Fibroblast of the aortic adventitia (primary cell): ENCODE measurements at places on chromosomes 1 and 21.

DNA sequence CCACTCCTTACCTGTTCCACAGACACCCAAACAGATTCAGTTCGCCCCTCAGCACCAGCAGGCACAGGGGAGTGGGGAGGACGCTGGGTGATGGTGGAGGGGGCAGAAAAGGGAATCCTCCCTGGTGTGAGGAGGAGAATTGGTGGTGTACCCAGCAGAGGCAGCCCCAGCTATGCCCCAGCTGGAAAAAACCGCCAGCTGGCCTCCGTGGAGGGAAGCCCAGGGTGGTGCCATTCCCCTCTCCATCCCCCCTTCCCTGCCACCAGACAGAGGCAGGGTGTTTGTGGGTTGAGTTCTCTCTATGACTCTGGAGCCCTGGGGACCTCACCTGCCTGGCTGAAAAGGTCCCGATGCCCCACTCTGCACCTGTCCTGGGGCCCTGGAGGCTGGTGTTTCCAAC, 27.9 kb downstream of the OPTC start:
- no peak for DNase-seq

GRCh38 chr1:9473032-9473807, 66.0 kb upstream of the SLC25A33 start:
- DNase-seq = peak; percentile 96

DNA sequence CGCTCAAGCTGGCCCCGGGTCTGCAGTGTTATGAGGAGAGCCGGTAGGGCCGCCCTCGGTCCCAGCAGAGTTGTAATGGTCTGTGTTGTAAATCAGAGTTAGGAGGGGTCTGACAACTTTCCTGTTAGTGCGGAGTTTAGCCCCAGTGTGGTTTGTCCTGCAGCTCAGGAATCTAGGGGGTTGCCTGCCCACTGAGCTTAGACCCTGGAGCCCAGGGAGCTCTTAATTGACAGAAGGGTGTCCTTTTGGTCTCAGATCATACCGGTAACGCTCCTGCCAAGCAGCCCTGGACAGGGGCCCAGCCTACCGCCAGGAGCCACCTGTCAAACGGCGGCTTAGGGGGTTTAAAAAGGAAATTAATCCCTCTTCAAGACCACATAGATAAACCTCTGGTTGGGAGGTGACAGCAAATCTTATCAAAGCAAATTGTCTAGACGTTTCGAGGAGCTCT, 164.4 kb downstream of the DYRK1A start:
- no peak for DNase-seq

DNA sequence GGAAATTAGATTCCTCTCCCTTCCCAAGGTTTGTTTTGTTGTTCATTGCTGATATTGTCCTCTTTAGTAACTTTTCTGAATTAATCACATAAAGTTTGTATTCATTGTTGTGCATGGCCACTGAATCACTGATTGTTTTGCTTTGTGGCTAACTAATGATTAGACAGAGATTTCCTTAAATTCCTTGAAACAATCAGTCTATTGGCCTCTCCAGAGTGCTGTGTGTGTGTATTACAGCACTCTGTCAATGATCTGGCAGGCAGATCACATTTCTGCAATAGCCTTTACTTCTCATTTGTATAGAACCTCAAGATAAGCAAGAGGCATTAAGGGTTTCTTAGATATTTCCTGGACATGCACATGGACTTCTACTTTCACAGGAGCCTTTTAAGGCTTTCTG, 78.6 kb downstream of the DUSP10 start:
- DNase-seq = peak; percentile 59

DNA sequence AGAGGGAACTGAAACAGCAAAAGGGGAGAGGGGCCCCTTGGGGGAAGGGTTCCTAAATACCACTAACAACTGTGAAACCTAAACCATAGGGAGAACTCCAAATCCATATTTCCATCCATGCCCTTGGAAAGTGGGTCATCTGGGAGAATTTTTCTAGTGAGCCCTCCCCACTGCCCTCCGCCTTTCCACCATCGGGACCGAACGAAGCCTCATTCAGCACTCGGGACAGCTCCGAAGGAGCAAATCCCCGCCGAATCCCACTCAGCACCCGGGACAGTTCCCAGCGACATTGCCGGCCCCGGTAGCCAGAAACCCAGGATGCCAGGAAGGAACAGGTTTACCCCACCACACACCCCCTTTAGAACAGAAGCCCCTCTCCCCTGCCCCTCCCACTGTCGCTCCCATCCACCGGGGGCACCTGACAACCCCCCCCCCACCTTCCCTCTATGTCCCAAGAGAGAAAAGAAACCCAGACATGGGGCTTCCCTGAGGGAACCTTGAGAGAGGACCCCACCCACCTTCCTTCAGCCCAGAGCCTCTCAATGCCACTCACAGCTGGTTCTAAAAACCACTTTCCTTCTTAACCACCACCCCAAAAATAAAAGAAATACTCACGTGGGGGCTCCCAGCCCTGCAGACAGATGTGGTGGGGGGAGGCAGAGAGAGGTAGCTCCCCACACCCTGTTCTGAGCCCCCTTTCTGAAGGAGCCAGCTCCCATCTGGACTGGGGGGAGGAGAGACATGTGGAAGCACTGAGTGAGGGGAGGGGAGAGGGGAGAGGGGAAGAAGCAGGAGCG, 4.5 kb downstream of the DLGAP3 start:
- DNase-seq = peak; percentile 66

GRCh38 chr1:96238426-96238825, 483.2 kb upstream of the PTBP2 start:
- DNase-seq = no peak

- peak; percentile 50 for DNase-seq
These were observed 636 bp upstream of the CAMK2N1 start for GRCh38 chr1:20486457-20487235.

GRCh38 chr1:6245869-6246496, 2.0 kb downstream of the HES3 start:
- DNase-seq = no peak

DNA sequence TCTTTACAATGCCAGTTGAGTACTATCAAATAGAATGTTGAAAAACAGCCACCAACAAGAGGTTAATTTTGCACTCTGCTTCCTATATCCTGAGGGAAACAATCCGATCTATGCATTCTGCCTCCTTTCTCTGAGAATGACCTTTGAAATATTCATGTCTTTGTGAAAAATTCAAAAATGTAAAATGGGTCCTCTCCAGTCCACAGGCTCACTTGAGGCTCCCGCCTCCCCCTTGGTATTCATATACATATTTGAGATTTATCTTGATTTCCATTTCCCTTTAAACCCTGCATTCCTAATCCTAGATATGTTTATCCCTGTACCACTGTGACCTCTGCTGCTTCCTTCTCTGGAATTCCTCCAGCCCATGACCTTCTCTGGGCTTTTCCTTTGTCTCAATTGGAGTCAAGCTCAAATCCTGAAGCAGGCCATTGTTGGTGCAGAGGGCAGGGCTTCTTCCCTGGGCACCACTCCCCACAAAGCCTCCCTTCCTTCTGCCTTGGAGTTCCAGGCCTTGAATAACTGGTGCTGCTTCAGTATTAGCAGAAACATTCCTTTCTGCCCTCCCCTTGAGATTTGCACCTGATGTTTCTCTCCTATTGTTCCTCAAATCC, 296.8 kb downstream of the PBX1 start:
- no peak for DNase-seq

DNA sequence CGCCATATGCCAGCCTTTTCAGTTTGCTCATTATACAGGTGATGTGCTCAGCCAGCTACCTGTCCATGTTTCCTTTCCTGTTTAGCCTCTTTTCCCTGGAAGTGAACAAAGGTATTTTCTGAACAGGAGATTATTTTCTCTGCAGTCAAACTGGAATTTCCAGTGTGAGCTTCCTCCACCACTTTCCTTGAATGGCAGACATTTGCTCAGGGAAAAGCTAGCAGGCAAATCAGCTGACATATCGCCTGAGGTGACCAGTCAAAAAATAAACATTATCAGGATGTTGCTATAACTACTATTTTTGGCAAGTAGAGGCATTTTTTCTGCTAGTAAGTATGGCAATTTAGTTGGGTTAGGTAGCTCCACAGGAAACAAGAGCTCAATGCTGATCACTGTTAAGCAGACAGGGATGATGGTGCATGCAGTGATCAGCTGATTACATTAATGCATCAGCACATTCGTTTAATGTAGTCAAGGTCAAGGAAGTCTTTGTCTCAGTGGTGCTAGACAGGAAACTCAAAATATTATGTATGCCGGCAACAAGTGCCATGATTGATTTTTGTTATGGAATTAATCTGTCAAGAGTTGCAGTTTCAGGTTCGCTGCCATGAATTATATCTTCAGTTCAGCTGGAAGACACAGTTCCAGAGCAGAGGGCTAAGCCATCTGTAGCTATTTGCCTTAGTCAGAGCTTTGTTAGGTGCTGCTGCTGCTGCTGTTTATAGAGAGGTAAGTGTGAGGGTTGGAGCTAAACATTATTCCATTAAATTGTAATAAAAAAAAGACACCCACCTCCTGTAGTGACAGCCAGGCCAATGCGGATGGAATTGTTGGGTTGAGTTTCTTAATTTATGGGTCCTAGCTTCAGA, 179.7 kb upstream of the ST6GALNAC5 start:
- DNase-seq = no peak

DNA sequence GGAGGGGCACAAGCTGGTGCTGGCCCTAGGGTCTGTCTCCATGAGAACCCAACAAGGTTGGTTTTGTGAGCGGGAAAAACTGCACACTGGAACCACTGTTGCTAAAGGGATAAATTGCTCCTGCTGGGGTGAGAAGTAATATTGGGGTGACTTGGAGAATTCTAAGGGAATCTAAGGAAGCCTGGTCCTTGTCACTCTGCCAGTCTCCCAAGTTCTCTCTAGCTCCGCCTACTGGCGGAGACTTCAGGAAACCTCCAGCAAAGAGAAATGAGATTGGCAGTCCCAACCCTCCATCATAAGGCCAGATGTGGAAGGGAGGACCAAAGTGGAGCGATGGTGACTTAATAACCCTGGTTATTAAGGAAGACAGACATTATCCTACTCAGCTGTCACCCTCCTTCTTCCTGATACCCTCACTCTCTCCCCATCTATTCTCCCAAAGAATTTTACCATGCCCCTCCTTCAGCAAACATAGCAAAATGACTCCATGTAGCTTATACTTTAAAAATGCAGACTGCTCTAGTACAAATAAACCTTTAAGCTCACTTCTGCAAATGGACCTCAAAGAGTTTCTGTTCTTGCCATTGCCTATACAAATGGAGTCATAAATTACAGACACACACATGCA, 2.7 kb downstream of the LCE1F start:
- DNase-seq = no peak

DNA sequence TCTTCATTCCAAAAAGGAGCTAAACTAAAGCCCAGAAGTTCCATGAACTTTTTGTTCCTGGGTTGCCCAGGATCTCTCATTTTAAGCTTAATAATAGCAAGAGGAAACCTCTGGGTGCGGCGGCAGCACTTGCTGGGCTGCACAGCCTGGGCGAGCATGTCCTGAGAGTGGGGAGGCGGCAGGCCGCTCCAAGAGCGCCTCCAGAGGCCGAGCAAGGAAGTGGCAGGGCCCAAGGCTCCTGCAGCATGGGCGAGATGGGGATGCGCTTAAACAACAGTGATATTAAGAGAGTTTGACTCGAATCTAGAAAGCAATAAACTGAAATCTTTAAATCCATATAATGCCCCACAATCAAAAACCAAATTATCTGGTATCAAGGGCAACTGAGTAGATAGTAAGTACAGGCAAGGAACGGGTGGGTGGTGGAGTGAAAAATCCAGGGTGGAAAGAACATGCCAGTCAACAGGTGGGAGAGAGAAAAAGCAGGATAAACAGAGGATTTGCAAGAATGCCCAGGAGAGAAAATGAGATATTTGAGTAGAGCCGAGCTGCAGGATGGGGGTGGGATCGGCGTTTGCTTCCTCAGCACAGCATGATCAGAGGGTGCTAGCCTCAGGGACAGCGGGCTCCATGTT, 14.1 kb upstream of the TNR start:
- no peak for DNase-seq

GRCh38 chr1:19533626-19534025, 48.3 kb upstream of the CAPZB start:
- no peak for DNase-seq

DNA sequence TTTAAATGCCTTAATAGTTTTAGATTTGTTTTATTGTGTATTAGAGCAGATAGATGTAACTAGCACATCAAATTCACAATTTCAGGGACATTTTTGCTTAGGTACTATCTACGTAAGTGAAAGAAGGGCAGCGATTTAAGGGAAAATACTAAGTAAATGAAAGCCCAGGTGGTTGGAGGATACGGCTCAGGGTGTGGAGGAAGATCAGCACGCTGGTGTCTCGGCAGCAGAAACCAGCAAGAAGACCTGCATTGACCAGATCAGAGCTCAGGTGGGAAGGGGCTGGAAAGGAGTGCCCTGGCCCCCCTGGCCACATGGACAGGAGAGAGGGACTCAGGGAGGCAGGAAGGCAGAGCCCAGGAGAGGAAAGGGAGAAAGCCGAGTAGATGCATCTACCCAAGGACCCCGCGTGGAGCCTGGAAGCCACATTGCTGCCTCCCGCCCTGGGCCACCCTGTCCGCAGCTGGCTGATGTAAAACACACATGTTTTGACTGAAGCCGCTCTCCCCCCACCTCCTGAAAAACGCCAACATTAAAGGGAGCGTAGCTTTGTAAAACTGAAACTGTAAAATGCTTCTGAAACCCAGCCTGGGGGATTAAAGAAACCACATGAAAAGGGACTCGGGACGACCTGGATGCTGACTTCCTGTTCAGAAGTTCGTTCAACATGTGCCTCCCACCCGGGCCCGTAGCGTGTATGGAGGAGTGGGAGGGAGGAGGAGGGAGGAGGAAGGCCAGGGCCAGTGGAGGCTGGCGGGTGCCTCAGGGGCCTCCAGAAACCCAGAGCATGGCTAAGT, 72.6 kb upstream of the TARDBP start:
- DNase-seq = no peak

GRCh38 chr1:38043036-38043747, 3.4 kb downstream of the POU3F1 start:
- no peak for DNase-seq

DNA sequence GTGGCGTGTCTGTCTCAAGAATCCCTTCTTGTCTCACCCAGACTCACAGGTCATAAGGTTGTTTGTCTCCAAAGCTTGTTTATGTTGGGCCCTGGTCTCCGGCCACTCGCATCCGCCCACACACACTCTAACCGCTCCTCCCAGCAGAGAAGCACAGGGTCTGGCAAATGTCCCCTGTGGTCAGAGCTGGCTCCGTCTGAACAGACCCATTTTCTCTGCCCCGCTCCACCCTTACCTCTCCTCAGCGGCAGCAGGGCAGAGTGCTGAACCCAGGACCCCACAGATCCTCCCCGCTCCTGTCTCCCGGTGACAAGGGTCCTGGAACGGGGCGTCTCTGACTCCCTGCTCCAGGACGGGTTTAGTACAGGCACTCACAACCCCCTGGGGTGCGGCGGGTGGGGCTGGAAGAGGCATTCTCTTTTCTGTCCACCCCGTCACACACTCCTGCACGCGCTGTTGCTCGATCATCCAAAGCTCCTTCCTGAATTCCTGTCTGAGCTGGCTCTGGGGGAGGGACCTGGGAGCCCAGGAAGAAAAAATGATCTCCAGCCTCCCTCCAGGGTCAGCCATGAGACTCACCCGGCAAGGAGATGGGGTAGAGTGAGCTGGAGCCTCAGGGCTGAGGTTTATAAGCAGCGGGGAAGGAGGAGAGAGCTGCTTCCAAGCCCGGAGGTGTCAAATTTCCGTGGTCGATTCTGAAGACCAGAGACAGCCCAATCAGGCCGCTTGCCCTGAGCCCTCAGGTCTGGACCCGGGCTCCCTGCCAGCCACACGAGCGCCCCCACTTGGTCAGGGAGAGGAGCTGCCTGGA, at the start of gene S100A13:
Gene S100A13, minus strand, starts transcription at position 602 of the 811 bp plus-strand sequence. CDS start 1,033 bp downstream, outside the sequence.
- DNase-seq = peak; percentile 95

GRCh38 chr1:176193663-176194062, 13.4 kb downstream of the COP1 start:
- DNase-seq = no peak
